ENCODE measurements at places on chromosomes 1 and 21.

DNA sequence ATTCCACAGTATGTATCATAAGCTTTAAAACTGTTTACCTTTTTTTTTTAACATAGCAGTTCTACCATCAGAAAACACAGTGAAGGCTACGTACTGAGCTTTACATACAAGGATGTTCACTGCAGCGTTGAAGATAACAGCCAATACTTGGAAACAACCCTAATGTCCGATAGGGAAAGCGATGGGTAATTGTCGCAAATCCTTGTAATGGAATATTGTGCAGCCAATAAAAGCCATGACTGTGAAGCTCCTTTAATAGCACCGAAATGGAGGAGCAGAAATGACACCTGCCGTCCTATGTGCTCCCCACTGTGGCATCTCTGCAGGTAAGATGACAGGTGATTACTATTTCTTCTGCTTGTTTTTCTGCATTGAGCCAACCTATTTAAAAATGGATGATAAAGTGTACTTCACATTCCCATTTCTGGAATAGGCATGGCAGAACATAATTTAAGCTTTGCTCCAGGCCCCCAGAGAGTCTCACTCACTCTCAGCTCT, 523.8 kb downstream of the PTPRU start:
- DNase-seq: no peak

GRCh38 chr1:204278251-204278650, 64.5 kb upstream of the GOLT1A start:
- no peak for DNase-seq

DNA sequence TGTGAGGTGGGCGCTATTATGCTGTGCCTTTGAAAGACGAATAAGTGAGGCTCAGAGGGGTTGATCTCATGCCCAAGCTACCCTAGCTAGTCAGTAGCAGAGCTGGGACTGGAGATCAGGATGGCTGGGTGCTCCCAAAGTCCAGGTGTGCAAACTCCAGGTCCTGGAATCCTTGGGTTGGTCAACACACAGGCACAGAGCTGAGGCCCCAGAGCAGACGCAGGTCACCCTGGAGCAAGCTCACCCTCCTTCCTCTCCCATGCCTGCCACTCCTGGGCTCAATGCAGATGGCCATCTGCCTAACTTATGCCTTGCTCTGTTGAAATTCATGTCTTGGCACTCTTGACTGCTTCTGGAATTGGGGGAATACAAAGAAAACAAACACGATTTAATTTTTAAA, 587.2 kb downstream of the PTPRU start:
- no peak for DNase-seq

GRCh38 chr21:31629972-31630711, 29.4 kb upstream of the SOD1 start:
- DNase-seq: no peak

GRCh38 chr1:92882819-92883218, 51.0 kb downstream of the RPL5 start:
- DNase-seq: no peak

DNA sequence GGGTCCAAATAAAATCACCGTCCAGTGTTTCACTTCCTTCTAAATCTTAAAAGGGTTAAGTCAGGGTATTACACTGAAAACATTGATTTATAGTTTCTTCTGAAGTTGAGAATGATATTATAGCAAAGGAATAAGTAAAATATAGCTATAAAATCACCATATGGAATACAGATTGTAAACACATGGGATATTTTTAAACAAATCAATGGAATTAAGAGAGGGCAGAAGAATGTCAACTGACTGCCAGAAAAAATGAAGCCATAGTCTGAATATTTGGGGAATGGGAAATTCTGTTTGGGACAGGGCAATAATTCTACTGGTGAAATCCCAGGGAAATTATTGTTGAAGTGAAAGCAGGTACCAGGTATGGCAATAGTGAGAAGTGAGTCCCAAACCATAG, 664.6 kb downstream of the NCAM2 start:
- DNase-seq: no peak

DNA sequence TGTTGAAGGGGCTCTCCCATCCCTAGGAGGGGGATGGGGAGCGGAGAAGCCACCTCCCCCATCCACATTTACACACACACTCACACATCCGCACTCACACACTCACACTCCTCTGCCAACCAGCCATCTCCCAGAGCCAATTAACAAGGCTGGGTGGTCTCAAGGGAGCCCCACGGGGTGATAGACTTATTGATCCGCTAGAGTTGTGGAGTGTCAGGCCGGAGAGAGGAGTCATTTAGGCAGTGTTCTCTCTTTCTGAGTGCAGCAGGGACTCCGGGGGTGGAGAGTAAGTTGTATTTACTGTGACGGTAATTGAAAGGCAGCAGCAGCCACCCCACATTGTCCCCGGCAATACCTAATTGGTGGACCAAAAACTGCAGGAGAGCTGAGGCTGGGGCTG, 61.6 kb downstream of the KLHDC7A start:
- no peak for DNase-seq

GRCh38 chr1:209402697-209403096, 180.8 kb upstream of the CAMK1G start:
- no peak for DNase-seq

DNA sequence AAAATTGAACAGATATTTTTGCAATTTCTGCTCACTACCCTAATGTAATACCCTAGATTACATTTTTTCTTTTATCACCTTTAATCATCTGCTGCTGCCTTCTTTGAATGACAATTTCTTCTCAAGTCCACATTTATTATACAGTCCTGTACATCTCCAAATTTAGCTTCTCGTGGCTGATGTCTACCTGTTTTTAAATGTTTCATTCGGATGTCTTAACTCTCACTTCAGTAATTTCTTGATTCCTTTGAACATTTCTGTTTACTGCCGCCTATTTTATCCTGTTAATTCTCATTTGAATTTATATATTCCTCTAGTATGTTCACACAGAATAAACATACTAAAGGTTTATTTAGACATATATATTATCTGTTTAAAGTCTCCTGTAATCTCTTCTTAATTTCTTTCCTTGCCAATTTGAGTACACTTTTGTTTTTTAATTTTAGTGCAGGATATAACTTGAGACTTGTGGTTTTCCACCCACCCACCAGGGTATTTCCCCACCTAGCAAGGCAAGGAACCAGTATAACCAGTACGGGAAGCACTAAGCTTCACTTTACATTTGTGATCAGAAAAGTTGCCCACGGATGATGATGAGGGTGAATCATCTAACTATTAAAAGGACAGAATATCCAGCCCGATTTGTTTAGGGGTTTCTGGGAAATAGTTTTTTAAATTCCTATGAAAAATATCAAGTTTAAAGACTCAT, 12.7 kb downstream of the INSL5 start:
- DNase-seq: peak; percentile 8

GRCh38 chr1:40633931-40634376, 31.5 kb downstream of the RIMS3 start:
- no peak for DNase-seq

DNA sequence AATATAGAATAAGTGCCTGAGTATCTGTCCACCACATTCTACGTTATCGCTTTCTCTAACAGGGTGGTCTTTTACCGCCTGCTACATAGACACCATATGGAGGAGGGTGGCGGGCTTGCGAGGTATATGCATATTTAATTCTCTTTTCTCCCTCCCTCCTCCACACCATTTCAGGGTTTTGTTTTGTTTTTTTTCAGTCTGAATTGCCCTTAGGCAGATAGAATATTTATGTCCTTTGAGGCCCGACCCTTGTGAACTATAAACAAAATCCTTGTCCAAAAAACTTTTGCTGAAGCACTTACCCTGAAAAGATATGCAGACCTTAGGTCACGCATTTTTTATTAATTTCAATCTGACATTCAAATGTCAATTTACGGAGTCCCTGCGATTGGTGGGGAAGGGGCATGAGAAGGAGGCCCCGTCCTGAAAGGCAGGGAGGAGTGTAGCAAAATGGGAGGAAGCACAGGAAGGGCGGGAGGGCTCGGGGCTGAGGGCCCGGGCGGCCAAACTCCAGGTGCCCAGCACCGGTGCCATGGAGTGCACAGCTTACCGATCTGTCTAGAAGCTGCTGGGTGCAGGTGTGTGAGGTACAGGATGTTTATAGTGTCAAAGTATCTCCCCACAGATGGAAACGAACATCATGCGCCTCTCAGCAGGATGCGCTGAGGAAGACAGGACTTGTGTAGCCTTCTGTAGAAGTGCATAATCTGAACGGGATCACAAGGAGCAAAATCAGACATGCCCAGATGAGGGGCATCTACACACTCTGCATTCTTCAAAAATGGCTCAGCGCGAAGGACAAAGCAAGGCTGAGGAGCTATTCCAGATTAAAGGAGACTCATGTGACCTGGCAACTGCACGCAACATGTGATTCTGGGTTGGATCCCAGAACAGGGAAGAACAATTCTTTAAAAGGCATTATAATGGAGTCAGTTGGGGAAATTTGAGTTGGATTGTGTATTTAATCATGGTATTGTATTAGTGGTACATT, 68.8 kb upstream of the LYST start:
- DNase-seq: no peak

GRCh38 chr1:1664941-1665814, 6.4 kb upstream of the CDK11B start:
- no peak for DNase-seq

- no peak for DNase-seq
Observed at GRCh38 chr1:160124705-160125478, 9.3 kb downstream of the ATP1A2 start.

DNA sequence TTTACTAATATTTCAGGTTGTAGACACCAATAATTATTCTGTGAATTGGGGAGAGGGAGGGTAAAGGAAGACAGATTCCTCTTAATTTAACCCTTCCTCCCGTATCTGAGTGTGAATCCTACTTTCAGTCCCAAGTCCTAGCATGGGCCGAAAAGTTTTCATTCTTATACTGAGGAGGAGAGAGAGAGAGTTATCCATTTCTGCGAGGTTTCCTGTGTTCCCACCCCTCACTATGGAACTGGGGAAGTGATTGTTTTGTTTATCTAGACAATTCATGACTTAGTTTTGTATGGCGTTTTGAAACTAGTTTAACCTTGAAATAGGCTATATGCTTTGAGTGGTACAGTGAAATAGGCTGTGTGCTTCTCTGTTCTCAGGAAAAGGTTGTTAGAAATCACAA, 134.0 kb upstream of the DPYD start:
- no peak for DNase-seq

DNA sequence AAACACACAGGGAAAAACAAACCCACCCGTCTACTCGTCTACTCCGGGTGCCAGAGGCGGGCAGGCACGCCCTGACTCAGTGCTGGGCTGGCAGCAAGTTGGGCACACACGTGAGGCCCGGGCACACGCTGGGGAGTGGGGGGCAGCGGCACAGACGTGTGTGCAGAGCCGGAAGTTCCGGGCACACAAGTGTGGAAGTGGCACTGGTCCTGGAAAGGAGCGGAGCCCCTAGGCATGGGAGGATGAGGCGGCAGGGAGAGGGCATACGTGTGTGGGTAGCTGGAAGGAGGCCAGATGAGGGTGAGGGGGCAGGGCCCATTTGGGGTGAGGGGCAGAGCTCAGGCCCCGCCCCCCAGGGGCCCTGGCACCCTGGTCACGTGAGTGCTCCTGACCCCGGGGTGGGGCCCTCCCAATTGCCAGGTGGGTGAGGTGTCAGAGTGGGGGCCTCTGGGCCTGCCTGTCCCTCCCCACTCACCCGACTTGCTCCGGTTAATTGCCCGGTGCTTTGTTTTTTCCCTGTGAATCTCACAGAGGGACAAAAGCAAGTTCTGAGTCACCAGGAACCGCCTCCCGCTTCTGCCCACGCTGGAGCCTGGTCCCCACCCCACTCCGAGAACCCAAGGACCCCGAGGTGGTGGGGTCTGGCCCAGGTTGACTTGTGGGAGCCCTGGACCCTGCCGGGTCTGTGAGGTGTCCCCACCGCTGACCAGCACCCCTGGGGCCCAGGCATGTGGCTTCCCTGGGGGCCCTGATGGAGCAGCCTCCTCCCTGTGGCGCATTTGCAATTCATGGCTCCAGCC, 104.8 kb upstream of the CASZ1 start:
- DNase-seq: no peak

GRCh38 chr1:17893891-17894631, 138.9 kb downstream of the ACTL8 start:
- no peak for DNase-seq

- DNase-seq: no peak
Observed at GRCh38 chr1:183872403-183872802, 67.5 kb downstream of the RGL1 start.

GRCh38 chr1:231159963-231160761, 1.7 kb upstream of the TRIM67 start:
- DNase-seq: no peak

DNA sequence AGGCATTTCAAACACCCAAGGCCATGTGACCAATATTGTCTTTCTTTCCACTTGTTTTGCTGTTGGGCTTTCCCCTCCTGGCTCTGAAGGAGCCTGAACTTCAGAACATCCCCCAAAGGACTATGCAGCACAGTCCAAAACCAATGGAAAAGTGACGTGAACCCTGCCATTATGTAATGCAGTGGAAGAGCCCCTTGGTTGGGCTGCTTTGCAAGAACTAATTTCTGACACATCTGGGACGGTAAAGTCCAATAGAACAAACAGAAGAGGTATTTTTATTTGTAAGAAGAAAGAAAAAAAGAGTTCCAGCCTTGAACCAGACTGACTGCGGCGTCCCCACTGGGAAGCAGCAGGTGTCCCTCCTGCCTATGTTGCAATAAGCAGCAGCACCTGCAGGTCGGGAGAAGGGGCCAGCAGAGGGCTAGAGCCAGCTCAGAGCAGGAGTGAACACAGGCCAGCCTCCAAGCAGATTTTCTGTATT, 116.7 kb downstream of the CDC7 start:
- no peak for DNase-seq

- DNase-seq: no peak
Observed at GRCh38 chr21:26964170-26964778, 2.6 kb downstream of the ADAMTS5 start.

DNA sequence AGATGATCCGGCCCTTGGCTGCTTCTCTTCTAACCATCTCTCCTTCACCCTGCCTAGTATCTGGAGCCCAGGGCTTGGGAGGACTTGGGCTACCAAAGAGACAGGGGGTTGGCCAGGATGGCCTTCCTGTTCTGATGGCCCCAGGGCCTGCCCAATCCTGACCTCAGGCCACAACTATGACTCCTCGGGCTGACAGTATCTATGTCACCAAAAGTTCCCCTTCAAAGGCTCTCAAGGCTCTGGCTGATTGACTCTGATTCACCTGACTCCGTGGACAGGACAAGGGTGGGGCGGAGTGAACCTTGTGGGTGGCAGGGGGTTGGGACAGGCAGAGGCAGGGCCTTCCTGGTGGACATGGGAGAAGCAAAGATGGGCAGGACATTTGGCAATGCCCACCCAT, 12.7 kb downstream of the MEF2D start:
- DNase-seq: no peak

DNA sequence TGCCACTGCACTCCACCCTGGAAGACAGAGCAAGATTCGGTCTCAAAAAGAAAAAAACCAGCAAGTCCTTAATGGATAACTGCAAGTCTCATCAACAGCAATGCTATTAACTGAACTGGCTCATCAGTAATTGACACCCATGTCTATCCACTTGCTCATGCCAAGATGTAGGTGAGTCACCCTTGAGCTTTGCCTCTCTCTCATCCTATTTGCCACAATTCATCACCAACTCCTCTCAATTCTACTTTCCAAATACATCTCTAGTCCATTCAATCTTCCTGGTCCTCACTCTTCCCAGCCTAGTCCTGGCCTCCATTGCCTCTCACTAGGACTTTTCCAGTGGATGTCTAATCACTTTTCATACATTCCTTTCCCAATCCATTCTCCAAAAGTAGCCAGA, 103.7 kb upstream of the PRMT6 start:
- no peak for DNase-seq

GRCh38 chr1:193283016-193283415, 96.6 kb upstream of the B3GALT2 start:
- no peak for DNase-seq

All from stimulated activated CD4-positive, alpha-beta T cell treated with anti-CD3 and anti-CD28 coated beads, Interleukin-4, amount 100 ng/mL, for 48 hours (primary cell).